ENCODE measurements at places on chromosomes 5 and 9. TPM values are rescaled to one million over a fixed set of nuclear protein-coding genes. Genes with fewer than 3 reads are reported as not detected.

DNA sequence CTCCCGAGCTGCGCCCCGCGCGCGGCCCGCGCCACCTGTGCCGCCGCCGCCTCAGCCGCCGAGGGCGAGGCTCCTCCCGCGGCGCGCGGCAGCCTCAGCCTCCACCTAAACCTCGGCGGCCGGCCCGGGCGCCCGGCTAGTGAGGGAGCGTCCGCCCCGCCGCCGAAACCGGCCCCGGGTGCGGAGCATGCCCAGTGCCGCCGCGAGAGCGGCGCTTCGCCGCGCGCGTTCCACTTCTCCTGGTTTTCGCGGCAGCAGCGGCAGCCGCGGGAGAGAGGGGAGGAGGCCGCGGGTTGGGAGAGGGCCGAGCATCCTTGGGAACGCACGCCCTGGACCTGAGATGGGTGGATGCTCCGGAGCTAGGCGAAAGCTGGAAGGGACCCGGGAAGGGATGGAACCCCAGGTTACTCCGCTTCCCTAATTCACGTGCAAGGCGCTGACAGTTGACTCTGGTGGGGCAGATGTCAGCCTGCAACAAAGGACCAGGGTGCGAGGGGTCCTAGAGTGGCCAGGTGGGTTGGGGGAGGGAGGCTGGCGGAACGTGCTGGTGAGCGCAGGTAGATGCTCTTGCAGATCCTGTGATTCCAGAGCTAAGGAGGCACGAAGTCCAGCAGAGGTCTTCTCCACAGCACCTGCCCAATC is at the start of gene CTNND2:
Gene CTNND2 (minus strand): TSS at position 182 of the 642 bp plus-strand sequence. CDS start 593 bp downstream, outside the sequence.
- ATAC-seq = no peak

DNA sequence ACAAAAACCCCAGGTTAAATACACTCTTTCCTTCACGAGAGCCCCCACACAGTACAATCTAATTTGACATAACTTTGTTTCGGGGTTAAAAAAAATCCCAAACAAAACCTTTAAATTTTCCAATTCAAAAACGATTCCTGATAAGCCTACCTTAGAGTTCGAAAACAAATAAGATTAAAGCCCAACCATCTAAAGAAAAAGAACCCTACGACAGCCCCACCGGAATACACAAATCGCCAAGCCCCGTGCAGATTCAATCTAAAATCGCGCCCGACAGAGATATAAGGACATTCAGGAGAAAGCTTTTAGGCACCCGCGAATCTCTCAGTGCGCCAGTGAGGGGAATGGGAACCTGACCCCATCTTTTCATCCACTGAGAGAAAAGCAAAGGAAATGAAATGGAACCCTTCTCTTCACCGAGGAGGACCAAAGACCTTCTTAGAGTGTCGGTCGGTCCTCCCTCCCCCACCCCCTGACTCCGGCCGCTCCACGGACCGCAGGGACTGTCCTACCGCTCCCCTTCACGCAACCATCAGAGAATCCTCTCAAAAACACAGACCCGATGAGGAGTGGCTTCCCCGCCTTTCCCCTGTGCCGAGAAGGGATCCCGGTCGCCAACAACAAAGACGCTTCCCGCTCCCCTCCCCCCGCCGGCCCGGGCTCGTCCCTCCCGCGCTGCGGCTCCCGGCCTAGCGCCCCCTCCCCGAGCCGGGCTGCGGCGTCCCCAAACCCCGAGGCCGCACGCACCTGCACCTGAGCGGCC is 925 bp downstream of the ABHD17B start:
- ATAC-seq = no peak

Gene BARHL1
- not detected for total RNA-seq

- no peak for ATAC-seq
Observed at GRCh38 chr9:121912812-121913627, 180.1 kb downstream of the TTLL11 start.

GRCh38 chr5:111143910-111144309 is 51.8 kb downstream of the WDR36 start:
- no peak for ATAC-seq

DNA sequence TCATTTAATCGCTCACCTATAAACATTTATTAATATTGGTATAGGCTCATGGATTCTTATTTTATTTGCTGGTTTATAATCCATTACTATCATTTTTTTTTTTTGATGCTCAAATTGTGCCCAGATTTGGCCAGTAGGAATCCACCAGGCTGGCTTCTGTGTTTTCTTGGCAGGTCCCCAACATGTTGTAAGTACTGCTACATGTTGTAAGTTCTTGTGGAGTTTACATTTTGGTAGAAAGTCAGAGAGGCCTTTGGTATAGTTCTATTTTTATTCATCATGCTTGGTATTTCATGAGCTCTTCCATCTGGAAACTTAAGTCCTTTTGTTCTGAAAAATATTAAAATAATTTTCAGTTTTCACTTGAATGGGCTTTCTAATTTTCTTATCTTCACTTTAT is 47.1 kb downstream of the MAT2B start:
- no peak for ATAC-seq

- ATAC-seq = peak; percentile 45
Observed at GRCh38 chr5:134851307-134851923, 5.6 kb downstream of the C5orf24 start.

DNA sequence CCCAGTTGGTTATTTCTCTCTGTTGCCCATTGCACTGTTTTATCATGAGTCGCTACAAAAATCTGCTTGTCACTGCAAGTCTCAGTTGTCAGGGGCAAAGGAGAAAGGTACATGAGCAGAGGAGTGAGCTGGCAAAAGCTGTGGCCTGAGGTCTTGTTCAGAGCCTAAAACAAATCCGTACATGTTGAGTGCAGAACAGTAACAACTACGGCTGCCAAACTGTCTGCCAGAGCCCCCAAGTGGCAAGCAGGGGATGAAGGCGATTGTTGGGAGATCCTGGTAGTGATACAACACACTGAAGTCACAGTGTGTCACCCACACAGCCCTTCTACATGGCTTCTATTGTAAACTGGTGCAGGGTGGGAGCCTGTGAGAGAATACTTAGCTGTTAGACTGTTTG is 50.9 kb downstream of the BRINP1 start:
- no peak for ATAC-seq

- no peak for ATAC-seq
Observed at GRCh38 chr5:125112196-125112595, 365.8 kb upstream of the ZNF608 start.

GRCh38 chr5:58044166-58044565 is 415.7 kb downstream of the PLK2 start:
- ATAC-seq = no peak

Gene WNT8A
- total RNA-seq = not detected

Gene IL7R
- 162 TPM for total RNA-seq

Gene SLC27A6
- total RNA-seq = not detected

Gene TRIM23
- total RNA-seq = 7.0 TPM

GRCh38 chr5:123511290-123511647 is 708 bp upstream of the CSNK1G3 start:
- no peak for ATAC-seq

Gene FOXD4
- total RNA-seq = 0.22 TPM

- ATAC-seq = peak; percentile 31
Observed at GRCh38 chr5:35854248-35854647, 2.4 kb upstream of the IL7R start.

DNA sequence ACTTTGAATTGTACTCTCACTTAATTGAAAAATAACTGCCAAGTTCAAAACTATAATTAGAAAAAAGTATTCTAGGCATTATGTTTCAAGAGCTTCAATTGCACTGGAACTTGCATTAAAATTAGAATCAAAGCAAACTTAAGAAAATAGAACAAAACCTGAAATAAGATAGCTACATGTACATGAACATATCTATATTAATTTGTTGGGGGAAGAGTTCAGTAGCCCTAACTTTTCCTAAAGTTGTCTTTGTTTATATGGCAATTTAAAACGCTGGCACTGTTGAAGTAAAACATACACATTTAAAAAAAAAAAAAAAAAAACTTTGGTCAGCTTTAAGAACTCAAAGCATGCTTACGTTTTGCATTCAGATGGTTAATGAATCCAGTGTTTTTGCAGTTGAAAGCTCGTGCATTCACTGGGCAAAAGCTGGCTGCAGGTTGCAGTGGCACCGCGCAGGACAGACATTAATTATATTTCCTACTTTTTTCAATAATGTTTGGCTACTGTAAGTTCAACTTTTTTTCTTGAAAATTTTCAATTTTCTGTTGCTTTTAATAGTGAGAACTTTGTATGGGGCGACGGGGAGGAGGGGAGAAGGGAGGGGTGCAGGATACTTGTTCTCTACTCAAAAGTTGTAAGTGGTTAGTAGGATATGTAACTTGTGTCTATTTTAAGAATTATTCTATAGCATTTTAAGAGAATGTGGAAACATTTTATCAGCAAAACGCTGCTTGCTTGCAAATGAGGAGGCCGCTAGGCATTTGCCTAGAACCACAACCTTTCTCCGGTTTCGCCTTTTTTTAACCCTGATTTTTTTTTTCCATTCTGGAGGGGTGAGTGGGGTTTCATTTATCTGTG is 3.9 kb downstream of the NR2F1 start:
- ATAC-seq = no peak

Measured in activated T-helper 17 cell treated with anti-CD3 and anti-CD28 coated beads, Interleukin-2, amount 50 U/mL, for 72 hours (primary cell).